ENCODE measurements at places on chromosomes 4 and X.

- no peak for DNase-seq
These were observed 5.1 kb upstream of the TNIP2 start for GRCh38 chr4:2761035-2761923.

GRCh38 chr4:188872809-188873208, 733.6 kb downstream of the TRIML1 start:
- DNase-seq, result no peak

- DNase-seq, result peak; percentile 41
These were observed 37.9 kb upstream of the FGFBP2 start for GRCh38 chr4:16000708-16001483.

DNA sequence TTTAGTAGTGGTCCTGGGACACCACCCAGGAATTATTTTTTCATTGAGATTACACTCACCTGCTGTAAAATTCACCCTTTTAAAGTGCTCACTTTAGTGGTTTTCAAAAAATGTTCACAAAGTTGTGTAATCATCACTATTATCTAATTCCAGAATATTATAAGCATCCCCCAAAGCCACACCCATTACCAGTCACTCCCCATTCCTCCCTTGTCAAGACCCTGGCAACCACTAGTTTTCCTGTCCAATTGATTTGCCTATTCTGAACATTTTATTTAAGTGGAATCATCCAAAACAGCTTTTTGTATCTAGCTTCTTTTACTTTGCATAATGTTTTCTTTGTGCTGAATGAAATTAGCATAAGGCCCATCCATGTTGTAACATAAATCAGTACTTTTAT, 12.7 kb upstream of the CXCL6 start:
- no peak for DNase-seq

GRCh38 chr4:126954537-126955291, 678.0 kb upstream of the INTU start:
- no peak for DNase-seq

DNA sequence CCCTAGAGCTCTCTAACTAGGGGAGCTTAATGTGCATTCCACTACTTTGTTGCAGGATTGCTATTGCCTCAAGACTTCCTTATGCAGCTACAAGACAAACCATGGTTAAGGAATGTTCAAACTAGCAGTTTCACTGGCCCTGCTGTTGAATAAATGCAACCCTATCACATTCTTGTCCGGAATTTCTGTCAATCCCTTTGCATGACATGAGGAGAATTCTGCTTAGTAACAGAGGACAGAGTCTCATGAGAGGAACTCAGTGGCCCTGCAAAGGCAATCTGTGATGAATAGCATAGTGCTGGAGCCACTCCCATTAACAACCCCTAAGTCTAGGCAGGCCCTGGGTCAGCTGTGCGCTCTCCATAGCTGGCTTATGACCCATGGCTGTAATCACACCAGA, 30.7 kb upstream of the SGMS2 start:
- no peak for DNase-seq

DNA sequence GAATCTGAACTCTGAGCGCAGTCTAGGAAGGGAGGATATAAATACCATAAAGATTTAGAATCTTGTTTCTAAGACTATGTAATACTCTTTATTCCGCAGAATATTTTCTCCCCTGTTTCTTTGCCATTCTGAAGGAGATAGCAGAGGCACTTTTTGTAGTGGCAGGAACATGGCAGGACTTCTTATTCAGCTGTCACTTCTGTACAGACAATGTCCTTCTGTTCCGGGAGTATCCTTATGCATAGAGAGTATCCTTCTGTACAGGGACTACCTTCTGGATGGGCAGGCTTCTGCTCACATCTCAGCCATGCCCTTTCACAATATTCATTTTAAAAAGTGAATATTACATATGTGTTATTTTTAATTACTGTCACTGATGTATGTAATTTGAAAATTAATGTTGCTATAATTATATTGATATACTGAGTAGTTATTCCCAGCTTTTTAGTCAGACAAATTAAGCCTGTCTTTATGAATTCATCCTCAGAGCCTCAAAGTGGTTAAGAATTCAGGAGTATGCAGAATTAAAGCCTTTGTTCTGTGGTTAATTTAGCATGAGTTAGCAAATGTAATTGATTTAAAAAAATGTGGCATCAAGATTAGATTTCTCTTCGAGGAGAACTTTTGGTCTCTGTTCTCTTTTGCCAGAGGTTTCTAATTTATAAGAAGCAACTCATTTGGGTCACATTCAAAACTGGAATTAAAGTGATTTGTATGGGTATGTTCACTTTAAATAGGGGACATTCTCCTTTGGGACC, 174.4 kb downstream of the FHIP1A start:
- no peak for DNase-seq

DNA sequence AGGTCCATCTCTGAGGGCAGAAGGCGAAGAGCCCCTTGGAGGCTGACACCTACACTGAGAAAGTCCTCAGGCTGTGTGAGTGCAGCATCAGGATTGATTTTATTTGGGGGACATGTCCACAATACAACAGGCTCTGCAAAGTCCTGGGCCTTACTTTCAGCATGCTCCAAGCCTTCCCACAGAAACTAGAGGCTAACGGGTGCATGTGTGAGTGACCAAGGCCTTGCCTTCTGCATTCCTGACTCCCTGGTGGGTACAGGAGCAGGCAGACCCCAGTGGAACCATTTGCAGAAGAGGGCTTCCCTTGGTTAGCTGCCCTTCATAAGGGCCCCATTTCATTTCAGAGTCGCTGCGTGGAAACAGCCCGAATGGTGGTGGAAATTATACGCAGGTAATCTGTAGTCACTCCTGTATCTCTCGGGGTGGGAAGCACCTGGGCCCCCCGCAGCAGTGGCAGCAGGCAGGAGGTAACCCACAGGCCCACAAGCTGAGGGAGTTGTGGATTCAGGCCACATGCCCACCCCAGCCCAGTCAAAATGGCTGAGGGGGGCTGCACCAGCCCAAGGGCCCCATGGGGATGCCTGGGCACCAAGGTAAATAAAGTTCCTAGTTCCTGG, 37.7 kb downstream of the NSG1 start:
- DNase-seq, result no peak

- peak; percentile 84 for DNase-seq
These were observed at the start of gene KLF3 for GRCh38 chr4:38663801-38664705. Gene KLF3, plus strand, starts transcription at chr4:38664199. Its CDS starts 16,427 bp downstream, at chr4:38680626.

GRCh38 chr4:123471655-123472369, 75.2 kb downstream of the SPRY1 start:
- DNase-seq, result no peak

DNA sequence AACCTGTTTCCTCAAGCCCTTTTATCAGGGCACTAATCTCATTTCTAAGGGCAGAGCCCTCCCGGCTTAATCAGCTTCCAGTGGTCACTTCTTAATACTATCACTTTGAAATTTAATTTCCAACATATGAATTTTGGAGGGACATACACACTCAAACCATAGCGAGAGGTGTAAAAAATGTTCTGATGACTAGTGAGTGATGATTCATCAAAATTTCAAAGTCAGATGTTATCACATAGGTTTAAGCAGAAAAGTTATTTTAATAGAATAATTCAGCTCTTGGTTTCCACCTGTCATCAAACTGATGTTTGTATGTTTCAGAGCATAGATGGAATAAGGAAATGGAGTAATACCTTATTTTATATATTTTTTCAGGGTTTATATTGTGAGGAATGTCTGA, 161.9 kb downstream of the TLL1 start:
- no peak for DNase-seq

DNA sequence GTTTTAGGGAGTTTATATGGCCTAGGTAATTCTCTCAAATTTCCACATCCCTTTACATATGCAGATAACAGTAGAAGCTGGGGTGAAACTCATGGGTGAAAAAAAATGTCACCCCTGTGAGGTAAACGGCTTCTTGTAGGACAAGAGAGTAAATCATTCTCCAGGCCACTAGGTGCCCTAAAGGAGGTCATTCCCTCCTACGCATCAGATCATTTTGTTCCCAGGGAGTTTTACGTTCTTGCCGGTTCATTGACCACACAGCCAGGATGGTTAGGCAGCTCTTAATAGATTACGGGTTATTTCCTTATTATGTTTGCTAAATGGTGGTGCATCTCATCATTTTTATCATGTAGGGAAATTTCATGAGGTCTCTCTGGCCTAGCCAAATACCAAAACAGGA, 225.8 kb upstream of the NOCT start:
- no peak for DNase-seq

- DNase-seq, result no peak
These were observed 73.8 kb upstream of the DCLK2 start for GRCh38 chr4:150004481-150004880.

DNA sequence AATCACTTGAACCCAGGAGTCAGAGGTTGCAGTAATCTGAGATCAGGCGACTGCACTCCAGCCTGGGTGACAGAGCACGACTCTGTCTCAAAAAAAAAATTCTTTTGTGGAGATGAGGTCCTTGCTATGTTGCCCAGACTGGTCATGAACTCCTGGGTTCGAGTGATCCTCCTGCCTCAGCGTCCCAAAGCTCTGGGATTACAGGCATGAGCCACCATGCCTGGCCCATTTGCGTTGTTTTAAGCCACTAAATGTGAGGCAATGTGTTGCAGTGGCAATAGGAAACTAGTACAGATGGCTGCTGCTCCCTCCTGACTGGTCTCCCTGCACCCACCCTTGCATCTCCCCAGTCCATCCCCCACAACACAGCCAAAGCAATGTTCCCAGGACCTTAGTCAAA, 40.0 kb upstream of the APLN start:
- no peak for DNase-seq

DNA sequence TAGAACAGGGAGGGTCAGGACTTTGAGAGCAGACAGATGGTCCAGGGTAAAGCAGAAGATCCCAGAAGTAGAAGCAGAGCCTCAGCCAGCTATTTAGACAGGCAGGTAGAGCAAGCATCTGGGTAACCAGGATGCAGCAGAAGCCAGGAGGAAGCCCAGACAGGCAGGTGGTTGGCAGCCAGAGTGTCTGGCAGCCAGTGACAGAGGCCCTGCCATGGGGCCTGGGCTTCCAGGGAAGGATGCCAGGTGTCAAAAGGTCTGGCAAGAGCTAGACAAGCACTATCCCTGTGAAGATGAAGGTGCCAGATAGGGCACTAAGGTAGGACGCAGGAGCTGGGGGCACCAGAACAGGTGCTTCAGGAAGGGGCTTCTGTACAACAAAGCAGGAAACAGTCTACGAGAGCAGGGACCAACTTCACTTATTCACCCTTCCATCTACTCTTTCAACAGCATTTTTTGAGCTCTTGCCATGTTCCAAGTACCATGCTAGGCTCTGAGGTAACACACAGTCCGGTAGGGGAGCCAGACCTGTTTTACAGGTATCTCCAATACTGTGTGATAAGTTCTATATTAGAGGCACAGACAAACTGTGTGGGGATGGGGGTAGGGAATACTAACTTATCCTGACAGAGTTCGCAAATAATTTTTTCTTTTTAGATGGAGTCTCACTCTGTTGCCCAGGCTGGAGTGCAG, 38.1 kb upstream of the GJB1 start:
- DNase-seq, result no peak

GRCh38 chrX:77342004-77342403, 105.2 kb upstream of the FGF16 start:
- no peak for DNase-seq

GRCh38 chr4:10898072-10898471, 213.5 kb upstream of the CLNK start:
- no peak for DNase-seq

- DNase-seq, result no peak
These were observed 101.9 kb downstream of the RASL11B start for GRCh38 chr4:52964011-52964410.

GRCh38 chr4:81522711-81523110, 51.0 kb upstream of the RASGEF1B start:
- no peak for DNase-seq

- DNase-seq, result no peak
These were observed 95.0 kb downstream of the BANK1 start for GRCh38 chr4:101885574-101885973.

DNA sequence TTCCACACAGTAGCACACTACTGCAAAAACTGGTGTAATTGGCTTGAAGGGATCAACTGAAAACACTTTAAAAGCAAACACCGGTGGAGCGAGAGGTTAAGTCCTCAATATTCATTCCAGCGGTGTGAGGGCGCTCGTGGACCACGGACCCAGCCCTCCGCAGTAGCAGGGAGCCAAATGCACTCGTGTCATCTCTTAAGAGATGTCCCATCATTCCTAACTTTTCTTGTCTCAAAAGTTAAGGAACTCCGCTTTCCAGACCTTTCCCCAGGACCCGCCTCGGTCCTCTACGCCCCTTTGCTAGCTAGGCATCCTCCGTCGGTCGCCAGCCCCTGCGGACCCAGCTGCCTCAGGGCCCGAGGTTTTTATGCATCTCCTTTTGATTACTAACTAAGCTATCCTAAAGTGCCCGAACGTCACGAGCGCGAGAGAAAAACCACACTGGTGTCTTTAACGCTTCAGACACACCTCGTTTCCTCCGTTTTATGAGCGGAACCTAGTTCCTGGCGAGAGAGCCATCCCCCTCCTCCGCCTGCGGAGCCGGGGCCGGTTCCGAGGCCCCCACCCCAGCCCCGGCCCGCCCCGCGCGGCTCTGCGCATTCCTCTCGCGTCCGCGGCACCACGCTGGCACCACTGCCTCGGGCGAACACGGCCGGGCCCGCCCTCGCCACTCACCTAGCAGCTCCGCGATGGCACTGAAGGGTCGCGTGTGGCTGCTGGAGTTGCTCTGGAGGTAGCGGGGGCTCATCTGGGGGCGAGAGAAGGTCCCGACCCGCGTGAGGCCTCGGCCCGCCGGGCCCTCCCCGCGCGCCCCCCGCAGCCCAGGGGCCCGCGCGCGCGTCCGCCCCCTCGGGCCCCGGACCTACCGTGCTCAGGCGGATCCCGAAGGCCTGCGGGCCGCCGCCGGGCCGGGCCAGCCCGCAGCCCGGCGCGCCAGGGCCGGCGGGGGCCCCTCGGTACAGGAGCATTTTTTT, 723 bp downstream of the MORC4 start:
- DNase-seq, result no peak

DNA sequence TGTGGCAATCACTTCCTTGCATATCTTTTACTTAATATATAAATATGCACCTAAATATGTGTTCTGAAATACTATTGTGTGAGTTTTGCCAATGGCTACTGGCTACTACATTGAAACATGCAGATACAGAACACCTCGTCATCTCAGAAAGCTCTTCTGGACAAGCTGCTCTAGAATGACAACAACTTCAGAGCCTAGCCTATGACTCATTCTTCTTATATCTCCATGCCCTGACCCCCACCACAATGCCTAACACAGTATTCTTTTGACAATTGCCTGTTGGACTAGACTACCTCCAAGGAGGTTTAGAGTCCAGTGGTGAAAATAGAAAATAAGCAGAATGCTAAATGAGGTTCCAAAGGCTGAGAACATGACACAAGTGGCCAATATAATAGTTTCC, 17.6 kb upstream of the DMP1 start:
- no peak for DNase-seq

GRCh38 chr4:36891971-36892370, 352.6 kb upstream of the NWD2 start:
- DNase-seq, result no peak

- no peak for DNase-seq
These were observed 74.0 kb downstream of the ATG4A start for GRCh38 chrX:108165383-108166111.

- no peak for DNase-seq
These were observed 87.2 kb downstream of the HS3ST1 start for GRCh38 chr4:11341337-11342043.

GRCh38 chr4:102253860-102254259, 91.4 kb downstream of the SLC39A8 start:
- DNase-seq, result no peak
